Bladder microvascular endothelial cell (primary cell): ENCODE measurements at places on chromosomes 3 and 15. TPM values are rescaled to one million over a fixed set of nuclear protein-coding genes. Genes with fewer than 3 reads are reported as not detected.

The TRPM1 gene
- total RNA-seq = 0.06 and 0.81 TPM in 2 replicates

The RTP3 gene
- not detected in 2 replicates for total RNA-seq

The SPESP1 gene
- 1.1 and 2.8 TPM in 2 replicates for total RNA-seq

The EPB42 gene
- not detected in 2 replicates for total RNA-seq

The PDCD10 gene
- 56.5 and 82.9 TPM in 2 replicates for total RNA-seq

The FAM43A gene
- 185 and 261 TPM in 2 replicates for total RNA-seq

The PAK6 gene
- total RNA-seq = not detected in 2 replicates

The HGD gene
- 0.25 and 0.49 TPM in 2 replicates for total RNA-seq

The MINDY2 gene
- 12.0 and 13.8 TPM in 2 replicates for total RNA-seq

The UMPS gene
- 29.0 and 39.0 TPM in 2 replicates for total RNA-seq

The RASL12 gene
- 0.16 TPM in 1 of 2 replicates, not detected in the other for total RNA-seq

The UBA3 gene
- 46.8 and 72.8 TPM in 2 replicates for total RNA-seq

The CLRN1 gene
- total RNA-seq = not detected in 2 replicates

The TGM4 gene
- total RNA-seq = 0.06 TPM in 1 of 2 replicates, not detected in the other

The DLL4 gene
- total RNA-seq = 47.4 and 116 TPM in 2 replicates

The MORC1 gene
- not detected in 2 replicates for total RNA-seq

The DNAH1 gene
- 1.5 and 7.0 TPM in 2 replicates for total RNA-seq

The CNTN4 gene
- 0.19 TPM in 1 of 2 replicates, not detected in the other for total RNA-seq

The GABRG3 gene
- not detected in 2 replicates for total RNA-seq

The CBLB gene
- 7.3 and 32.1 TPM in 2 replicates for total RNA-seq

The PEX5L gene
- total RNA-seq = not detected in 2 replicates
